ENCODE measurements at places on chromosomes 3 and 15. TPM values are rescaled to one million over a fixed set of nuclear protein-coding genes. Genes with fewer than 3 reads are reported as not detected.

The KCNH8 gene
- 1.0 TPM for total RNA-seq

The NLGN1 gene
- 2.0 TPM for total RNA-seq

The MED12L gene
- total RNA-seq, result 0.55 TPM

The FILIP1L gene
- total RNA-seq, result 37.0 TPM

The A4GNT gene
- total RNA-seq, result not detected

The GOLGA8J gene
- not detected for total RNA-seq

The TLR9 gene
- not detected for total RNA-seq

The COPB2 gene
- 129 TPM for total RNA-seq

Measured in mucosa of descending colon (tissue), 3 donors.